ENCODE measurements at places on chromosomes 6 and 20.

- DNase-seq = no peak
Measured at GRCh38 chr6:13467216-13467600, 20.2 kb downstream of the GFOD1 start.

DNA sequence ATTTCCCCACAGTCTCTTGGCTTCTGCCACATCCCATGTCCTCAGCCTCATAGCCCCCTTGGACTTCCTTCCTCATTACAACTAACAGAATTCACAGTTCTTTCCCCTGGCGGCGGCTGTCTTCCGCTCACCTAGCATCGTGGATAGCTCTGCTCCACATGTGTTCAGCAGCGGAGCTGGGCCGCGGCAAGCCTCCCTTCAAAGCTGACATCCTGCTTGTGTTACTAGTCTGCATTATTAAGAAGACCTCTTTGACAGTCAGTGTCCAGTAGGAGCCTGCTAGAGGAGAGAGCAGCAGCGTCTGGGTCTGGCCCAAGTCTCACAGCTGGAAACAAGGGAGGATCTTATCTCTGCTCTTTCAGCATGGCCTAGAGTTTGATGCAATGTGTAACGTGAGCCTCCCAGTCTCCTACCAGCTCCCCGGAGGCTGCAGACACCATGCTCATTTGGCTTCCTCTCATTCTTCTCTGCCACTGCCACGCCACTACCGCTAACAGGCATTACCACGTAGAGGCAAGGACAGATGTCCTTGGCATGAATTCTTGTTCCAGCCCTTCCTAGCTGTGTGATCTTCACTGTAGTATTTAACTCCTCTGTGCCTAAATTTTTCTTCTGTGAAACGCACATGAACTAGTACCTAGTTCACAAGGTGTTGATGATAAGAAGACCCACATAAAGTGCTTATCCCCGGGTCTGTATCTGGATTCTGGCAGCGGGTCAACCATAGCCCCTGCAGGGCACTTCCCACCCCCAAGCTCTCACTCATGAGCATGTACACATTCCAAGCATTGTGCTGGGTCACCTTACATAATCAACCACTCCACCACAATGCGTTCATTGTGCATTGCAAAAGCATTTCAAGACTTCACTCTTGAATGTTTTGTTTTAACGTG lies 107.1 kb upstream of the BACH2 start:
- DNase-seq = peak; percentile 38

- no peak for DNase-seq
Measured at GRCh38 chr20:22944062-22944461, 91.0 kb upstream of the SSTR4 start.

- no peak for DNase-seq
Measured at GRCh38 chr20:51959066-51959542, 156.8 kb upstream of the SALL4 start.

DNA sequence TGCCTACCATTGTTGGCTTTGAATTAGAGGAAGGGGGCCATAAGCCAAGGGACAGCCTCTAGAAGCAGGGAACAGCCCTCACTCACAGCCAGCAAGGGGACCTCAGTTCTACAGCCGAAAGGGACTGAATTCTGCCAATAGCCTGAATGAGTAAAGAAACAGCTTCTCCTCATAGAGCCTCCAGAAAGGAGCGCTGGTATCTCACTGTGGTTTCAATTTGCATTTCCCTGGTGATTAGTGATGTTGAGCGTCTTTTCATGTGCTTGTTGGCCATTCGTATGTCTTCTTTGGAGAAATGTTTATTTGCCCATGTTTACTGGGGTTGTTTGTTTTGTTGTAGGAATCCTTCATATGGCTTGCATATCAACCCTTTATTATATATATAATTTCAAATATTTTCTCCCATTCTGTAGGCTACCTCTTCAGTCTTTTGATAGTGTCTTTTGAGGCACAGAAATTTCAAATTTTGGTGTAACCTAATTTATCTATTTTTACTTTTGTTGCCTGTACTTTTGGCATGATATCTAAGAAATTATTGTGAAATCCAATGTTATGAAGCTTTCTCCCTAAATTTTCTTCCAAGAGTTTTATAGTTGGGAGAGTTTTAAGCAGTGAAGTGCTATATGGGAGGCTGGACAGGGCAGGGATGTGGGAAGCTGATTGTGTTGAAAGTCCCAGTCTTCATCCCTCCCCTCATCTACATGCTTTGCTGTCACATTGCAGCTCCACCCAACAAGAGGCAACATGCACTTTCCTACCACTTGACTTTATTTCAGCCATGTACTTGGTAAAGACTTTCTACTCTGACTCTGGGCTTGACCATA lies 82.3 kb upstream of the SHLD1 start:
- no peak for DNase-seq

GRCh38 chr20:48196486-48196885 lies 411.2 kb upstream of the SULF2 start:
- no peak for DNase-seq

DNA sequence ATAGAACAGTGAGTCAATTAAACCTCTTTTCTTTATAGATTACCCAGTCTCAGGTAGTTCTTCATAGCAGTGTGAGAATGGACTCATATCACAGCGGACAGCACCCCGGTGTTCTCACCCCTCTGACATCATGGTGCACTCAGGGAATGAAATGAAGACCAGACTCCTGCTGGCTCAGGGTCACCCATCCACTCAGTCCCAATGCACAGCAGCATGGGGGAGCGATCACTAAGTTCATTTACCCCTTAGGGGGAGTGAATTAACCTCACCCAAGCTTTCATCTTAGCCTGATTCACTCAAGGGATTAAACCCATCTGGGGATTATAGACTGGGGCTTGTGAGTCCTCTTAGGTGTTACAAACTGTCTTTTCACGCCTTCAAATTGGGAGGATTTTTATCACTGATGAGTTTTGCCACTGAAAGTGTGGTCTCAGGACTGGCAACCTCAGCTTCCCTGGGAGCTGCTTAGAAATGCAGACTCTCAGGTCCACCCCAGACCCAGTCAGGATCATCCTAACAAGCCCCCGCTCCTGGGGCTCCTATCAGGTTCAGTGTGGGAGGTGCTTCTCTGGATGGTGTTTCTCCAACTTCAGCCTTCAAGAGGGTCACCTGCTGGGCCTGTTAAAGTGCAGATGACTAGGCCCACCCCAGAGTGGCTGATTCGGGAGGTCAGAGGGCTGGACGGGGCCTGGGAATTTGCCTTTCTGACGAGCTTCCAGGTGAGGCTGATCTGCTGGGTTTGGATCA lies 44.3 kb upstream of the FRMD1 start:
- no peak for DNase-seq

GRCh38 chr20:43537921-43538877 lies 20.6 kb upstream of the SGK2 start:
- peak; percentile 66 for DNase-seq

DNA sequence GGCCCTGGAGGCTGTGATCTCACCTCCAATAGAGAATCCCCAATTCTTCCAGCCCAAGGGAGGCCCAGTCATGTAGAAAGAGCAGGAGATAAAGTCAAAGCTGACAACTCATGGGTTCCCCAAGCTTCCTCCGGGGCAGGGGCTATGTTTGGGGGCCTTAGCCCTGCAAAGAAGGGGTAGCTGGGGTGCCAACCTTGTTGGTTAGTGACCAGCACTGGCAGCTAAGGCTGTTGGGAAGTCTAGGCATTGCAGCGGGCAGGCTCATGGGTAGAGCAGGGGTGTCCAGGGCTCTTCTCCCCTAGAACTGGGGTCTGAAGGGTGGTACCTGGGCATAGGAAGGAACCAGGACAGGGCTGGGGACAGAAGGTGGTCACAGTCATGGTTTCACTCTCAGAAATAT lies 36.4 kb downstream of the TGM2 start:
- no peak for DNase-seq

- DNase-seq = no peak
Measured at GRCh38 chr20:37571033-37571432, 43.4 kb upstream of the BLCAP start.

- DNase-seq = no peak
Measured at GRCh38 chr6:24396824-24397223, 5.9 kb upstream of the MRS2 start.

GRCh38 chr20:5214826-5215225 lies 88.0 kb downstream of the CDS2 start:
- no peak for DNase-seq

DNA sequence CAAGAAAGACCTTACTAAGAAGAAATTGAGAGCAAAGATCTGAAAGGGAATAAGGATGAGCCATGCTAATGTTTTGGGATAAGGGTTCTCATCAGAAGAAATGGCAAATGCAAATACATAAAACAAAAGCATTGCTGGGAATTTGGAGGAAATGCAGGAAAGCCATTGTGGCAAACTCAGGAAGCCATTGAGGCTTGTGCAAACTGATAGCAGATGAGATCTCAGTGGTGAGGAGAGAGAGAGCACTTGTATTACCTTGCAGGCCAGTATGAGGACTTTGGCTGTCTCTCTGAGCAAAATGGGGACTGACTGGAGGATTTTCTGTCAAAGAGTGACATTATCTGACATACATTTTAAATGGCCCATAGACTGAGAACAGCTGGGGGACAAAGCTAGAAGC lies 103.0 kb downstream of the ADGRB3 start:
- DNase-seq = no peak

GRCh38 chr6:93679836-93680235 lies 260.5 kb upstream of the EPHA7 start:
- DNase-seq = peak; percentile 18

- peak; percentile 42 for DNase-seq
Measured at GRCh38 chr20:17848249-17849048, 120.1 kb downstream of the SNX5 start.

- no peak for DNase-seq
Measured at GRCh38 chr20:1281279-1282057, 15.4 kb downstream of the SNPH start.

GRCh38 chr6:101113468-101114260 lies 232.5 kb upstream of the ASCC3 start:
- no peak for DNase-seq

- DNase-seq = no peak
Measured at GRCh38 chr6:87848616-87849015, 146.6 kb upstream of the AKIRIN2 start.

DNA sequence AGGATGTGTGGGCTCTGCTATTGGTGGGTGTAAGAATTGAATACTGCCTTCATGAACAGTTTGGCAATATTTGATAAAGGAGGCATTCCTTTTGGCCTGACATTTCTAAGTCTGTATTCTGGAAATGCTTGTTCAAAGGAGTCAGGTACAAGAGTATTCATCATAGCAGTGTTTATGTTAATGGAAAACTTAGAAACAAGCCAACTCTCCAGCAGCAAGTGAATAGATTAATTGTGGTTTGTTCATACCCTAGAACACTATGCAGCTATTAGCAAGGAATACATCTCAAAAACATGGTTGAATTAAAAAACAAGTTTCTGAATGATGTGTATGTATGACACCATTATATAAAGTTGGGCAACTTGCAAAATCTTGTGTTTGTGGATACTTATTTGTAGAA lies 195.8 kb downstream of the ZFAND3 start:
- DNase-seq = no peak

- no peak for DNase-seq
Measured at GRCh38 chr6:10221178-10221577, 193.7 kb downstream of the TFAP2A start.

GRCh38 chr6:136344420-136344819 lies 54.8 kb upstream of the BCLAF1 start:
- no peak for DNase-seq

GRCh38 chr6:68071740-68072139 lies 563.3 kb upstream of the ADGRB3 start:
- no peak for DNase-seq

Measured in kidney tubule cell (primary cell).